ENCODE measurements at places on chromosomes 6 and 20. TPM values are rescaled to one million over a fixed set of nuclear protein-coding genes. Genes with fewer than 3 reads are reported as not detected.

TREML2 gene
- total RNA-seq = 0.09 TPM

LAMA4 gene
- 65.4 TPM for total RNA-seq

PRDM1 gene
- 0.45 TPM for total RNA-seq

DIDO1 gene
- 54.3 TPM for total RNA-seq

CALHM4 gene
- total RNA-seq = not detected

GPR63 gene
- total RNA-seq = 9.2 TPM

SLC4A11 gene
- total RNA-seq = 0.36 TPM

EFCAB8 gene
- total RNA-seq = not detected

SEL1L2 gene
- not detected for total RNA-seq

C20orf144 gene
- total RNA-seq = not detected

BANF2 gene
- total RNA-seq = not detected

SASH1 gene
- total RNA-seq = 34.3 TPM

MOXD1 gene
- 4.5 TPM for total RNA-seq

CLIC5 gene
- 2.4 TPM for total RNA-seq

LY6G5B gene
- 7.3 TPM for total RNA-seq

HSPA12B gene
- 3.3 TPM for total RNA-seq

OR2B6 gene
- total RNA-seq = not detected

WFDC11 gene
- total RNA-seq = not detected

CLPSL1 gene
- not detected for total RNA-seq

TENT5A gene
- total RNA-seq = 8.1 TPM

HCRTR2 gene
- total RNA-seq = 10.2 TPM

RGS17 gene
- total RNA-seq = 60.7 TPM

DOK5 gene
- 23.6 TPM for total RNA-seq

ZFP57 gene
- total RNA-seq = not detected
